ENCODE measurements at places on chromosomes 7 and 10.

GRCh38 chr10:78729800-78730199 lies 339.0 kb upstream of the ZMIZ1 start:
- DNase-seq: no peak

DNA sequence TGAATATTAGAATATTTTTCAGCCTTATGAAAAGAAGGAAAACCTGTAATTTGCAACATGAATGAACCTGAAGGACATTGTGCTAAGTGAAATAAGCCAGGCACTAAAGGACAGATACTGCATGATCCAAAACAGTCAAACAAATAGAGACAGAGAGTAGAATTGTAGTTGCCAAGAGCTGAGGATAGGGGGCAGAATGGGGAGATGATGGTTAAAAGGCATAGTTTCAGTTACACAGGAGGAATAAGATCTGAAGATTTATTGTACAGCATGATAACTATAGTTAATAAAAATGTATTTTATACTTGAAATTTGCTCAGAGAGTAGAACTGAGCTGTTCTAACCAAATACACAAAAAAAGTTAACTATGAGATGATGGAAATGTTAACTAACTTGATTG lies 149.0 kb upstream of the TMEM106B start:
- DNase-seq: no peak

- no peak for DNase-seq
Measured at GRCh38 chr10:110388687-110389052, 84.0 kb upstream of the SMNDC1 start.

GRCh38 chr7:158966780-158967390 lies 110.5 kb downstream of the DYNC2I1 start:
- no peak for DNase-seq

DNA sequence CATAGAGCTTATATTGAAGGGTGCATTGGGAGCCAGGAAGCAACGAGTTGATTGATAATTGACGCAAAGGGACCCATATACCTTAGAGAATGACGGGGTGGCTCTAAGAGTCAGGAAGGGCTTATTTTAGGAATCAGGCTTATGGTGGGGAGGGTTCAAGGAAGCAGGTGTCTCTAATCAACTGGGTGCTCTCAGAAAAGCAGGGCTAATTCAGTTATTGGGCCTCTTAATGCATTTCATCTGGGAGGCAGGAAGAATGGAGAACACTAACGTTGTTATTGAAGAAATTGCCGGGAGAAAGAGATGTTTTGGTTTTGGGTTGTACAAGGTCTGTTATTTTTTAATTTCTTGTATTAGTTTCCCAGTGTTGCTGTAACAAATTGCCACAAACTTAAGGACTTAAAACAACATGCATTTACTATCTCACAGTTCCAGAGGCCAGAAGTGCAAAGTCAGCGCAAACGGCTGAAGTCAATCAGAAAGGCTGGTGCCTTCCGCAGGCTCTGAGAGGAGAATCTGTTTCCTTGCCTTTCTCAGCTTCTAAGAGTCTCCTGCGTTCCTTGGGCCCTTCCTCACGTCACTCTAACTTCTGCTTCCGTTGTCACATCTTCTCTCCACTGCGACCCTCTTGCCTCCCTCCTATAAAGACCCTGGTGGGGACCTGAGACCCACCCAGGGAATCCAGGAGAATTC lies 328.4 kb upstream of the C7orf33 start:
- DNase-seq: no peak

DNA sequence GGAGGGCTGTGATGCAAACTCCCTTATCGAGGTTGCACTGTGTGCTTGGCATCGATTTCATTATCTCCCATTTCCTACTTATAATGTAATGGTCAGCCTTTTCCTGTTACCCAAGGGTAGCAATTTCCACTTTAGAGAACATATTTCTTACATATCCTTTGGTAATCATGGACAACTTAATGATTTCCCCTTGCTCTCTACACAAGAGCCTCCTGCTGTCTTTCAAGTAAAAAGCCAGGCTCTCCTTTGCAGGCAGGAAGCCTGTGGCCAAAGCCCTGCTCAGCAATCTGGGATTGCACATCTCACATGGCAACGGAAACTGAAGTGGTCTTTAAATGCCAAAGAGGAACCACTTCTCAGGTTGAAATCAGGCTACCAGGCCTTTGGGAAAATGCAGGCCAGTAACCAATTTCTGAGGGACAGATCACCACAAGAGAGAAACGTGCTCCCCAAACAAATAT lies 86.7 kb upstream of the IKZF1 start:
- no peak for DNase-seq

- DNase-seq: no peak
Measured at GRCh38 chr10:58570307-58570723, 57.6 kb downstream of the BICC1 start.

DNA sequence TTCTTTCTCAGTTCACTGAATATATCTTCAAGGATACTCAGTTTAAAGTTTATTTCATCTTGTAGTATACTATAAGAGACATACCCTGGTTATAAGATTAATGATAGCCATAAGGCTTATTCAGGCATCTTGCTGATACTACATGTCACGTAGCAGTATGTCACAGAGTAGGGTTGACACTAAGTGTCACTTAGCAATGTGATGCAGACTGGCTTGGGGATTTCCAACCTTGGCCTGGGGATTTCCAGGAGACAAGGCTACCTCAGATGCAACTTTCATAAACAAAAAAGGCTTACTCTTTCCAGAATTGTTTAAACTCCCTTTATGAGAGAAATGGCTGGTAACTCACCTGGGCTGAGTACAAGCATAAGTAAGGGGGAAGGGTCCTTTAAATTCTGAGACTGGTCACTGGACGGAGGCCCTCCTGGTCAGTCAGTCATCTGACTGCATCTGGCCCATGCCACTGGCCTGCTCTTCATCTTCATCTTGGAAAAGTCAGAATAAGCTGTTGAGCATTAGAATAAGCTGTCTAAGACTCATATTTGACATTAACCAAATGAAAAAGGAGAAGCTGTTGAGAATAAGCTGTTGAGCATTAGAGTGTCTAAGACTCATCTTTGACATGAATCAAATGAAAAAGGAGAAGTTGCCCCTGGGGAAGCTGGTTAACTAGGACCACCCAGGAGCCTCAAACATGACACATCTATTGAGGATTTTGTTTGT lies 9.5 kb downstream of the SLC13A1 start:
- DNase-seq: no peak

- no peak for DNase-seq
Measured at GRCh38 chr7:108605559-108606201, 36.0 kb downstream of the DNAJB9 start.

DNA sequence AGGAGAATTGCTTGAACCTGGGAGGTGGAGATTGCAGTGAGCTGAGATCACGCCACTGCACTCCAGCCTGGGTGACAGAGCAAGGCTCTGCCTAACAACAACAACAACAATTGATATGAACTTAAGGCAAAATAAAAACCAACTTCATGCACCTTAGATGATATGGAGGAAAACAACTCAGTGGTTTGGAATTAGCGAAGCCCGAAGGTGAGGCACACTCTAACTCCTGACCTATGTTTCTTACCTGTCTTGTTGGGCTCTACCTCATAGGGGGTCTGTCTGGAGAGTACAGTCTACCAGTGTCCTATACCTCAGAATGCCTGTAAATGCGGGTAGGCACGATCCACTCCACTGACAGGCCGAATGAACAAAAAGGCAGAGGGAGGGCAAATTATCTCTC lies 24.3 kb upstream of the COBL start:
- no peak for DNase-seq

DNA sequence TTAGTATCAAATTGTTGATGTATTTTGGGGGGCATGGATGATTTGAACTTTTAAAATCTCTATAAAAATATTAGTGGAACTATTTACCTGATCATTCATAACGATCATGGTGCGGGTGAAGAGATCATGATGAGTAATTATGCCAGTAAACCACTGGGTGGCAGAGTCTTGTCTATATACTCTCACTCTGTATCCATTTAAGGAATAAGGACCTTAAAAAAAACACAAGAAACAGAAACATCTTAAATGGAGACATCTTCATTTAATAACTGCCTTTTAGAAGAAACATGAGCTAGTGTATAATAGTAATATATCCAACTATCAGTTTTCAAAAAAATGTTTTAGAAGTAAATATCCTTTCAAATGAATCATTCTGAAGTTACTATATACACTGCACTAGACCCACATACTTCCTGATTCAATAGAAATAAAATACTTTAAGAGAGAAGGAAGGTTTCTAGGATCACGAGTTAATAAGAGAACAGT lies 84.0 kb downstream of the NRBF2 start:
- DNase-seq: peak; percentile 44

DNA sequence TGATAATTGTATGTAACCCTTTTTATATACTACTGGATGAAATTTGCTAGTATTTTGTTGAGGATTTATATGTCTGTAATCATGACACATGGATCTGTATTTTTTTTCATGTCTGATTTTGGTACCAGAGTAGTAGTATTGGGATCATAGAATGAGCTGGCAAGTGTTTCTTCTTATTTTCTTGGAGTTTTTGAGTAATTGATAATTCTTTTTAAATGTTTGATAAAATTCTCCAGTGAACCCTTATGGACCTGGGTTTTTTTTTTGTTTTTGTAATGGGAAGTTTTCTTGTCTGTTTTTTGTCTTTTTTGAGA lies 28.4 kb downstream of the ZNF33A start:
- no peak for DNase-seq

- no peak for DNase-seq
Measured at GRCh38 chr7:4959893-4960292, 906 bp upstream of the MMD2 start.

- DNase-seq: no peak
Measured at GRCh38 chr10:7563368-7563767, 103.4 kb downstream of the ITIH5 start.

GRCh38 chr10:131749767-131750142 lies 151.1 kb upstream of the PPP2R2D start:
- no peak for DNase-seq

GRCh38 chr10:113128450-113129070 lies 178.5 kb downstream of the TCF7L2 start:
- no peak for DNase-seq

DNA sequence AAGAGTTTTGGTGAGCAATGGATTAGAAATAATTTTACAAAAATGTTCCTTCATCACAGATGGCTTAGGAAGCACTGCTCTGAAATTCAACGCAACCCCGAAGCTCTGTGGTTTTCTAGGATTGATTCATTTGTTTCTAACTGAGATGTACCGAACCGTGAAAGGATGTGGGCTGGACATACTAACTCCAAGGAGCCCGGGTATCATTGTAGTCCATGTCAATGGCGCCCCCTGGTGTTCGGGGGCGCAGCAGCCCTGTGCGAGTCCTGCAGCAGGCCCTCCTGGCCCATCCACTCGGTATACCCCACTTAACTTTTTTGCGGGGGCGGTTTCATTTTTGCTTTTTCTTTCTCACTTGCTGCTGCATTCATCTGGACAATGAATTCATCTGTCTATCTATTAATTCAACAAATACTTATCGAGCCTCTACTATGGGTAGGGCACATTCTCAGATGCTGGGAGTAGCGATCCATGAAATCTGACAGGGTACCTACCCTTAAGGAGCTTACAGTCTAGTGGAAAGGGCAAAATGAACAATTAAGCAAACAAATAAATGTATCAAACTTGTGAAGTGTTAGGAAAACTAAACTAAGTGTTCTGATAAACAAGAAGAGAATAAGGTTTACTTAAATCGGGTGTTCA lies 25.2 kb upstream of the ITPRID1 start:
- peak; percentile 31 for DNase-seq

DNA sequence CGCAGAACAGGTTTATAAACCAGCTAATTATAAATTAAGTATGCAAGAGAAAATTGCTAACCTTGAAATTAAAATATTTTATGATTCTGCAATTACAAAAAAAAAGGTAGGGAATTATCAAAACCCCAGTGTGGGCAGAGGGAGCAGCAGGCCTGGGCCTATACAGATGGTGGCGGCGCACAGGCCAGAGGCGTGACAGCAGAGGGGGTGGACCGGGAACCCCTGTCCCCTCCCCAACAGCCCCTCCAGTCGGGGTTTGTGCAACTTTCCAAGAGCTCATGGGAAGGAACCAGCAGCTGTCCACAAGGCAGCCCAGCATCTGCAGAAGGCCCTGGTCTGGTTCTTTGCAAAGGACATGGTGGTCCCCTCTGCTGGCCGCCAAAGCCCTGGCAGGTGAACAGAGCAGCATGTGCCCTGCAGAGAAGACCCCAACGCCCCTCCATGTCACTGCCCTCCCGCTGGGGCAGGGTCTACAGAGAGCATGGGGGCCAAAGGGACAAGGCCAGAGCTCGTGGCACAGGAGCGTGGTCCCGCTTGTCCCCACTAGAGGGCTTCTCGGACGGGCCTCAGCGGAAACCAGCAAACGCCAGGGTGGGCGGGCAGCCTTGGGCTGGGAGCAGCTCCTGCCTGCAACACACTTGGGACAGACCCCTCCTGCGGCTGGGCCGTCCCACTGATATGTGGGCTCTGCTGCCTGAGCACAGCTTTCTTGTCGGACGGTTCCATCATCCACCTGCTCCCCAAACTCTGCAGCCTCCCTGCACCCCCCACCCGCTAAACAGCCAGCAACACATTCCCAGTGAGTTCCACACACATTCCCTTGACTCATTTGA lies 75.1 kb downstream of the EBF3 start:
- no peak for DNase-seq

GRCh38 chr10:89867964-89868363 lies 166.6 kb downstream of the KIF20B start:
- DNase-seq: no peak

DNA sequence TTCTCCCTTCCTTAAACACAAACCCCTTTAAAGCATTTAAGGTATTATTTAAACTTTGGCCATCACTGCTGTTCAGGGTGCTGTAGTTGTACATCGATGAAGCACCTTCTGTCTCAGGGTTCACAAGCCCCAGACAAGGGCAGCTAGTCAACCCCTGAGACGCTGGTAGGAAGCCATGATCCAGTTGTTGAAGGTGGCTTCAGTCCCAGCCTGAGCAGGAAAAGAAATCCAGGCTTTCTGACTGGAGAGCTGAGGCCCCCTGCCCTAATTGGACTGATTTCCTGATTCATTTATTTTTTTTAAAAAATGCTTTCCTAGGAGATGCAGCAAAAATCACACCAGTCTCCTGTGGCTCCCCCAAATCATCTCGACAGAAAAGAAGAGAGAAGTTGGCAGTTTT lies 15.8 kb downstream of the CPA1 start:
- no peak for DNase-seq

- DNase-seq: no peak
Measured at GRCh38 chr10:70078329-70078728, 25.7 kb downstream of the MACROH2A2 start.

GRCh38 chr7:26182283-26182682 lies 18.3 kb downstream of the HNRNPA2B1 start:
- no peak for DNase-seq

GRCh38 chr10:32459051-32459698 lies 13.2 kb downstream of the CCDC7 start:
- no peak for DNase-seq

- DNase-seq: no peak
Measured at GRCh38 chr10:115992236-115992986, 280.6 kb downstream of the GFRA1 start.

DNA sequence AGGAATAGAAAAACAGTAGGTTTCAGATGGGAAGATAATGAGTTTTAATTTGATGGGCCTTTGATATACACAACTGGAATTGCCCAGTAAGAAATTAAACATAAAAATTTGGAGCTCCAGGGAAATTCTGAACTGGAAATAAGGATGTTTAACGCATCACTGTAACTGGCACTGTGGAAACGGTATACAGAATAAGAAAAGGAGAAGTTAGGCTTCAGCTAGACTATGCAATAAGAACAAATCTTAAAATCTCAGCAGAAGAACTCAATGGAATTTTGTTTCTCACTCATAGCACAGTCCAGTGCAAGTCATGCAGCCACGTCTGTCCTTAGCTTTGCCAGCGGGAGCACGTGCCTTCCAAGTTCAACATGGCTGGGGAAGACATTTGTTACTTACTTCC lies 52.9 kb upstream of the FGL2 start:
- no peak for DNase-seq
